ENCODE measurements at places on chromosomes 11 and 22.

DNA sequence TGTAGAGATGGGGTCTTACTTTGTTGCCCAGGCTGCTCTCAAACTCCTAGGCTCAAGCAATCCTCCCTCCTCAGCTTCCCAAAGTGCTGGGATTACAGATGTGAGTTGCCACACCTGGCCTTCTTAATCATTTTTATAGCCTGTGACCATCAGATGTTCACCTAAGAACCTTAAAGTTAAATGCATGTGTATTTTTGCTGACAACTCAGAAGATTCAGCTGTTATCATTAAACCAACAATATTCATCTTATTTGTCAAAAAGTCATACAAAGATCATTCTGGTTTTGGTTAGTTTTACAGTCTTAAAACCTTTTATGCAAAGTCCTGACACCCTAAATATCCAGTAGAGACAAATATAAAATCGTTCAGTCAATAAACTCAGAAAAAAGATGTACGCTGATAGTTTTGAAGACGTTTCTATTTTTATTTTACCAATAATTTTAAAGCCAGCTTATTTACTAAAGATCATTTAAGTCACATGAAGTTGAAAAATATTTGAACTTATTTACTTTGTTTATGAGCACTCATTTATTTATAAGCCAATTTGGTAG, 22.2 kb downstream of the CLDN5 start:
- no peak for DNase-seq

GRCh38 chr11:78806214-78807004, 231.7 kb upstream of the NARS2 start:
- no peak for DNase-seq

DNA sequence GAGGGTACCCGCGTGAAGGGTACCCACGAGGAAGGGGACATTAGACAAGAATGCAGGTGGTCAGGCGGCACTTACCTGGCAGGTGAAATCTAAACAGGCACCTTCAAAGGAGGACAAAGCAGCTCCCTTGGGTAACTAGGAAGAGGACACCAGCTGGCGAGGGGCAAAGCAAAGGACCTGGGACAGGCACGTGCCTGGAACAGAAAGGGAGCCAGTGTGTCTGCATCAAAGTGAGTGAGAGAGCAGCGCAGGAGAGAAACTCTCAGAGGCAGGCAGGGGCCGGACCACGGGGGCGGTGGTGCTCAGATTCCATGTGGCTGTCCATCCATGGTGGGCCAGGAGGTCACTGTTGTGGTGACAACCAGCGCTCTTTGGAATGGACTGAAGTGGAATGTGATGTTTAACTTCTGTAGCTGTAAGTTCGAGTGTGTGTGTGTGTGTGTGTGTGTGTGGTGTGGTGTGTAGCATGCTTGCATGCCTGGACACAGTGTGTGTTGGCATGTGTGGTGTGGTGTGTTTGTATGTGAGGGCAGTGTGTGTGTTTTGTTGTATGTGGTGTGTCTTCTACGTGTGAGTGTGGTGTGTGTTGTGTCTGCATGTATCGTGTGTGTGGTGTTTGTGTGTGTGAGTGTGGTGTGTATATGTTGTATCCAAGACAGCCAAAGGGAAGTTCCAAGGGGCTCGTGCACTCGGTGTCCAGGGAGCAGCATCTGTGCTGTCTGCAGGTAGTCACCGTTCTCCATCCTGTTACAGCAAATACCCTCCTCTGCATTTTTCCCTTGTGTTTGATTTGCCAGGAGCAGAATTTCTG, 86.4 kb downstream of the CDKN1C start:
- no peak for DNase-seq

GRCh38 chr11:134060316-134060715, 8.6 kb upstream of the JAM3 start:
- no peak for DNase-seq

DNA sequence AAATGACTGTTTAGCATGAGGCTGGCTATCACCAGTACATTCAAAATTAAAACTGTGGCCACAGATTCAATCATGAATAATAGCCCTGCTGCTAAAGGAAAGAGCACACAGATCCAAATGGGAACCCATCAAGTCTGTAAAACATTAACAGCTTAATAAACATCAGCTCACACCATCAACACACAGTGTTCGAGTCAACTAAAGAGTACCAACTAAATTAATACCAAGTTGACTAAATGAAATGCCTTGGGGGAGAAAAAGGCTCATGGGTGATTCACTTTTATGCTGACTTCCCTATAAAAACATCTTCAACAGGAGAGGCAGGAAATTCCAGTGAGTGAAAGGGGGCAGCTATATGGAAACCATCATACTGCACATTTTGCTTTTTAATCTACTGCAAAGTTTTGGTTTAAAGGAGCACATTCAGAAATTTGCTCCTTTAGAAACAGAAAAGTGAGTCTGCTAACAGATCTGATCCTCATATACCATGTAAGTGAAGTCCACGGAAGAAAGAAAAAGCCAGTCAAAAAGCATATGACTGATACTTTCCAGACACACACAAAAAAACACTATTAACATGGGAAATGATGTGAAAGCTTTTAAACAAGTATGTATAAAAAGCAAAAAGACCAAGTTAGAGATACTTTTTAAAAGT, 16.3 kb downstream of the LGR4 start:
- DNase-seq = no peak

GRCh38 chr22:47987885-47988515, 1225.5 kb downstream of the TBC1D22A start:
- DNase-seq = no peak

DNA sequence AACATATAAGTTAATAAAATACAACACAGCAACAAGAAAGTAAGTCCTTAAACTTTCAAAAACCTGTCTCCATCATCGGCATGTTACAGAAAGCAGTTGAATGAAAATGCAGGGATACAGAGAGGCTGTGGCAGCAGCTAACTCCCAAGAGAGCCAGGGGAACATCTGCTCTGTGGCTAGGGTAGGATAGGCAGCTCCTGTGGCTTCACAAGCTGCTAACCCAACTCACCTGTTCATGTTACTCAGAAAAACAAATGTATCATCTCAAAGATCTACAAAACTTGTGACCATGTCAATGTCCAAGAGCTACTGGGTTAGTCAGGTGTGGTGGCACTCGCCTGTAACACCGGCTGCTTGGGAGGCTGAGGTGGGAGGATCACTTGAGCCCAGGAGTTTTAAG, 15.2 kb upstream of the PLAAT3 start:
- no peak for DNase-seq

DNA sequence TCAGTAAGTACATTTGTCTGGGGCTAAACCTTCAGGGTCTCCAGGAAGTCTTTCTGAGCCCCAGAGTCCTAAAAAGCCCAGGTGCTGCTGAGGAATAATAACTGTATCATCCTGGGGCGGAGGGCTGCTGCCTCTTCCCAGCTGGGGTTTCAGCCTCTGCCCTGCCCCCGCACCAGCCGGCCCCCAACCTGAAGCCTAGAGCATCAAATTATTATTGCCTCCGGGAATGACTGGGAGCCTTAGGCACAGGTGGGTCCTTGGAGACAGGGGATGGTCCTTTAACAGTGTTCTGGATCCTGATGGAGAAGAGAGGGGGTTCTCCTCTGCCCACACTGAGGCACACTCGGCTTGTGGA, 64.4 kb downstream of the BCR start:
- no peak for DNase-seq

DNA sequence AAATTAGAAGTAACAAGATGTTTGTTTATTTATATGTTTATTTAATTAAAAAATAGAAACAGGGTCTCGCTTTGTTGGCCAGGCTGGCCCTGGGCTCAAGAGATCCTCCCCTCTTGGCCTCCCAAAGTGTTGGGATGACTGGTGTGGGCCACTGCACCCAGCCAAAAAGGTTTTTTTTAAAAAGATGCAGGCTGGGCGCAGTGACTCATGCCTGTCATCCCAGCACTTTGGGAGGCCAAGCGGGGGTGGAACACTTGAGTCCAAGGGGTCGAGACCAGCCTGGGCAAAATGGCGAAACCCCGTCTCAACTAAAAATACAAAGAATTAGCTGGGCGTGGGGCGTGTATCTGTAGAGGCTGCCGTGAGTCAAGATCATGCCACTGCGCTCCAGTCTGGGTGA, 13.4 kb downstream of the DRD4 start:
- DNase-seq = no peak

DNA sequence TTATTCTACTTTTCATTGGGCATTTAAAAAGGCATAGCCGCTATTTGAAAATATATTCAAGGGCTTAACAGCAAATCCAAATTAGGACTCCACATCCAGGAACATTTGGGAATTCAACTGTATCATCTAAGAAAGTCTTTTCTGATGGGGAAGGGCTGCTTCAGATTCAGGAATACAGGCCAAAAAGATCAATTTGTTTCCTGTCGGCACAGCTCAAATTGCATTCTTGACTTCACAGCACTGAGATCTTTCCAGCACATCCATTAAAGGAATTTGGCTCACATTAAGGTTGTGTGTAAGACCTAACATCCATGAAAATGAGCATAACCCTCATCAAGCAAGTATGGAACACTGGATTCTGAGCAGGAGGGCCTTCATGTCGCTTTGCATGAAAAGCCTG, 1169.5 kb upstream of the CCDC90B start:
- DNase-seq = no peak

DNA sequence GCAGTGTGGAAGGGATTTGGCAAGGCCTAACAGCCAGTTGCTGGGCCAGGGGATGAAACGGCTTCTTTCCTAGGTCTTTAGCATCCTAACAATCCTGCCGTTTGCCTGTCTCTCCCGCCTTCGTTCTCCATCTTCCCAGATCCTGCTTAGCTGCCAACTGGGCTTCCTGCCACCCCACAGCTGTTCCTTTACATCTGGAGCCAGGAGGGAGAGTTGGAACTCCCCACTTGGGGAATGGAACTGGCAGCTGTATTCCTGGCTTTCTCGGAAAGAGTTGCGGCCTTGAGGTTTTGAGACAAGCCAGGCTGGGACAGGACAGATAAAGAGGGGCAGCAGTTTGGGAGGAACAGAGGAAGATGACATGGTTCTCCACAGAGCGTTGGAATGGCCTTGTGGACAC, 59.6 kb downstream of the ST3GAL4 start:
- DNase-seq = no peak

DNA sequence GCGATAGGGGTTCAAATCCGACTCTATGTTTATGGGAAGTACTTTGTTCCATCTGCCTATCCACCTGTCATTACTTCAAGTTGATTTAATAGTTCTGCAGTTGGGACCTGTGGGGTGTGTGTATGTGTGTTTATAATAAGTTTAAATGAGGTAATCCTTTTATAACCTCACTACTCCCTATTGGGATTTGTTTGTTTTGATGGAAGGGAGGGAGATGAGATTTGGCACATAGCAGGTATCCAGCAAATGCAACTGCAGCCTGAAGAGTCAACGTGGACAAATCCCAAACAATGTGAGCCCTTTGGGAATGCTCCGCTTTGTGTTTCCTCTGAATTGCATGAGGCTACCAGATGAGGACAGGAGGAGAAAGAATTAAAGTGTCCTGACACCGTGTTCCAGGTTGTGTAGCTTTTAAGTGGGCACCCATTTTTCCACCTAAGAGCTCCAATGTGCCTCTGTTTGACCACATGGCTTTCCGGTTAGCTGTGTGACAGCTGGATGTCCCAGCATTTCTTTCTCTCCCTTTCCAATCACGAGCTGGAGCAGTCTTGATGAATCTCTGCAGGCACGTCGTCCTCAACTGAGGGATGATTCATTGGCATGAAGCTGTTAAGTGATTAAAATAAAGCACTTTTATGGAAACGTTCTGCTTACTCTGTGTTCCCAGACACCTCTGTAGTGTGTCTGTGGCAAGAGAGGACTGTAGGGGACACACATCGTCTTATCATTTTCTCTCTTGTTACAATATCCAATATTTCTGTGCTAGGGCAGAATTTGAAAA, 610.7 kb downstream of the NTM start:
- no peak for DNase-seq

- peak; percentile 2 for DNase-seq
Observed at GRCh38 chr11:65536412-65537295, 11.8 kb downstream of the SCYL1 start.

DNA sequence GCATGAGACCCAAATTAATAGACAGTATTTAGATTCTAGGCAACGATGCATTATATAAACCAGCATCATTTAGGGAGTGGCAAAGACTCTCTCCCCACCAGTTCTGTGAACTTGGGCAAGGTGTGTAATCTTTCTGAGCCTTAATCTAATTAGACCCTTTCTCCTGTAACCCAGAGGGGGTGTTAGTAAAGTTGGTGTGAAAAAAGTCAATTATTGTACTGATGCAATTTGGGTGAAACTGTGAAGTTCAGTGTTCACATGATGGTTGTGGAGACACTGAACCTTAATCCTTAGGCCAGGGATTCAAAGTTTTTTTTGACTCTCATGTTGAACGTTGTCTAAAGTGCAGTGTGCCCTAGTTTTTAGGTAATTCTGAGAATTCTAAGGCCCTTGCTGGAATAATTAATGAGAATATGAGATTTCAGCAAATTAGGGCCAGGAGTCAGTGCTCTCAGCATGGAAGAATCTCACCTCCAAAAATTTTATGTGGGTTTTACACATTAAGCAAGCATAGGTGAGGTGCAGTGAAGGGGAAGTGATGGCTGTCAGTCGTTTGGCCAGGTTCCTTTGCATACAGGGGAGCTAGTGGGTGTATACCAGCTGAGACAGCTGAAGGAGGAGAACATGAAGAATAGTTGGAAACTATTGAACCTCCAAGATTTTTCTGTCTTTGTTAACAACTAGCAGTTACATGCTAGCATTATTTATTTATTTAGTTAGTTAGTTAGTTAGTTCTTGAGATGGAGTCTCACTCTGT, 94.2 kb downstream of the PTPRJ start:
- DNase-seq = no peak

DNA sequence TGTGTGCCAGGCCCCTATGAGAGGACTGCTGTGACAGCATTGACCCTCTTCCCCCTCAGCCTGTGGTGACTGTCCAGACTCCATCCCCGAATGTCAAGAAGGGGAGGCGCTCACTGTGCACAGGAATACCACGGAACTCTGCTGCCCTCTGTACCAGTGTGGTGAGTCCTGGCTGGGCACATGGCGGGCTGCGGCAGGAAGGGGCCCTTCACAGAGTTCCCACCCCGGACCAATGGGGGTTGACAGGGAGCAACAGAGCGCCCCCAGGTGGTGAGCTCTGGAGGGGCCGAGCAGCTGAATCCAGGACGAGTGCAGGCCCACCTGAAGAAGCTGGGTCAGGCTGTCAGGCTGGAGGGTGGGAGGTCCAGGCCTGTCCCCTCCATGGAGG, 83.8 kb upstream of the MYOD1 start:
- no peak for DNase-seq

Data from CD4-positive, alpha-beta T cell treated with Interleukin-17A for 4 hours (primary cell).